HepG2 (cell line): ENCODE measurements at places on chromosomes 3 and 15. TPM values are rescaled to one million over a fixed set of nuclear protein-coding genes. Genes with fewer than 3 reads are reported as not detected.

- H3K27me3 ChIP-seq = peaks cover 21% of the 10 kb centered on the region; the same call in 2 of the 3 replicates
- peaks cover 17% of the 10 kb centered on the region for H3K4me1 ChIP-seq
- no peak overlapping the region for H3K4me3 ChIP-seq
- H3K27ac ChIP-seq = no peak overlapping the region
- 0 out of 3 replicates have a peak, but pooled peaks cover 2% of the 10 kb centered on the region for H3K36me3 ChIP-seq
These were observed 27.6 kb downstream of the HDAC11 start for GRCh38 chr3:13507570-13508339.

Gene FGF12
- not detected in 2 replicates for total RNA-seq

DNA sequence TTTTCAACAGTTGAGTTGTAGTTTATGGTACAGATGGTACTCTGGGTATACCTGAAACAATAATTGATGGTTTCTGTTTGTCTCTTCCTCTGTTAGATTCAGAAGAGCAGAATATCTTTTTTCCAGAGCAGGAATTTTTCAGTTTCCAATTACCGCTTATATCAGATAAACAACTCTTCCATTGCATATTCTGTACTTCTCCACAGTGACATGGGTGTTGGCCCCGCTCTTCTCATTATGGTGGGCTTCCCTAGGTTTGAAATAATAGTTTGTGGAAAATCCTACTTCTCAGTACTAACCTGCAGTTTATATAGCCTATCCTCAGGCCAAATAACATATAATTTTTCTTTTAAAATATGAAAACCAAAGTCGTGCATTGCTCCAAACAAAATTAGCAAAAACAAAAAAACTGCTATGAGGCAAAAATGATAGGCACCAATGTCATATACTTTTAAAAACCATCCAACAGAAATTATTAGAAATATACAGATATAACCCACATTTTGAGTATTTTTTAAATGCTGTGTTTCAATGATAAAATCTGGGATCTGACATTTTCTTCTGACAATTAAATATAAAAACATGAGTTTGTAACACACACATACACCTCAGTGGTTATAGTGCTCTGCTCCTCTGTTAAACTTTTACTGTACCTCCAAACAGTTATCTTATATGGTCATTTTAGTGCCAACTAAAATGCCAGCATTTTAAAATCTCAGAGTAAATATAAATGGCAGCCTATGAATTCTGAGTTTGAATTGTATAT lies 56.8 kb downstream of the CMSS1 start:
- H3K36me3 ChIP-seq = peaks cover 23% of the 10 kb centered on the region
- no peaks in the 10 kb centered on the region; the same call in 2 of the 3 replicates for H3K27me3 ChIP-seq
- H3K27ac ChIP-seq = peak overlapping the region; percentile 86
- DNase-seq = no peak
- H3K4me1 ChIP-seq = peaks cover 58% of the 10 kb centered on the region

Gene PAQR9
- 10.3 and 10.4 TPM in 2 replicates for total RNA-seq

DNA sequence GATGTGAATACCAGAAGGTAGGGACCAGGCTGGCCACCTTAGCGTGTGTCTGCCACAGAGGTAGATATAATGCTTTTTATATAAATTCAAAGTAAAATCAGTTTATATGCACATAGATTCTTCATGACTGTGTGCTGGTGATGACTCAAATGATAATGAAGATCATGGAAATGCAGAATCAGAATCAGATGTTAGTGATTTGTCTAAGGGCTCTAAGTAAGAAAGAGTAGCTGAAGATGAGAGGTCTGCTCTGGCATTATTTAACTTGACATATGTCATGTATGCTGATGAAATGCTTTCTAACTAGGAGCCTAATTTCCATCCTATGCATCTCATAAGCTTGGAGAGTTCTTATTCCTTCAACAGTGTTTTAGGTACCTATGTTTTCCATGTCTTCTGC lies 50.3 kb upstream of the DPH6 start:
- no peak for DNase-seq
- H3K4me1 ChIP-seq = no peaks in the 10 kb centered on the region
- no peak overlapping the region for H3K4me3 ChIP-seq
- H3K27me3 ChIP-seq = no peaks in the 10 kb centered on the region

Gene EXOG
- total RNA-seq = 7.2 and 9.5 TPM in 2 replicates

- no peaks in the 10 kb centered on the region for H3K36me3 ChIP-seq
- H3K27ac ChIP-seq = no peak overlapping the region
- peaks cover 58% of the 10 kb centered on the region for H3K27me3 ChIP-seq
These were observed 911 bp downstream of the RFTN1 start for GRCh38 chr3:16512435-16513140.

DNA sequence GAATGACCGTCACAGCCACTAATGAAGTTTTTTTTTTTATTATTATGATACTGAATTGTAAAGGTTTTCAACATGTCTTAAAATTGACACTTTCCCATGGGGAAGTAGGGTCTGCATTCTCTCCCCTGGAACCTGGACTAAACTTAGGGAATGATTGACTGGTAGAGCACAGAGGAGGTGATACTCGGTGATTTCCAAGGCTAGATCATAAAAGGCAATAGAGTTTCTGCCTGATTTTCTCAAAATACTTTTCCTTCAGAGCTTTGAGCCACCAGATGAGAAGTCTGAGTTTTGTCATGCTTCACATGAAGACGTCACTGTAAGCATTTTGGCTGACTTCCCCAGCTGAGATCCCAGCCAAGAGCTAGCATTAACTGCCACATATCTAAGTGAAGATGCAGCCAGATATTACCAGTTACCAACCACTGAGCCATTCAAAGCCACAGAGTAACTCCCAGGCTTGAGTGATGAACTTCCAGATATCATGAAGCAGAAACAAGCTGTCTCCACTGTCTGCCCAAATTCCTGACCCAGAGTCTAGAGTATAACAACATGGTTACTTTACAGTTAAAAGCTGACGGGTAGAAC lies 105.8 kb downstream of the LSAMP start:
- H3K27me3 ChIP-seq = no peaks in the 10 kb centered on the region
- H3K36me3 ChIP-seq = no peaks in the 10 kb centered on the region
- DNase-seq = no peak
- H3K27ac ChIP-seq = no peak overlapping the region
- H3K4me1 ChIP-seq = no peaks in the 10 kb centered on the region

Gene VIPR1
- total RNA-seq = 0.04 TPM in 1 of 2 replicates, not detected in the other

- no peaks in the 10 kb centered on the region for H3K36me3 ChIP-seq
- H3K4me1 ChIP-seq = peaks cover 21% of the 10 kb centered on the region
- H3K27ac ChIP-seq = no peak overlapping the region
- no peak overlapping the region for H3K4me3 ChIP-seq
- H3K27me3 ChIP-seq = no peaks in the 10 kb centered on the region
- no peak for DNase-seq
These were observed 34.5 kb upstream of the RPN1 start for GRCh38 chr3:128684986-128685726.

Gene SUCLG2
- total RNA-seq = 64.9 and 79.4 TPM in 2 replicates

DNA sequence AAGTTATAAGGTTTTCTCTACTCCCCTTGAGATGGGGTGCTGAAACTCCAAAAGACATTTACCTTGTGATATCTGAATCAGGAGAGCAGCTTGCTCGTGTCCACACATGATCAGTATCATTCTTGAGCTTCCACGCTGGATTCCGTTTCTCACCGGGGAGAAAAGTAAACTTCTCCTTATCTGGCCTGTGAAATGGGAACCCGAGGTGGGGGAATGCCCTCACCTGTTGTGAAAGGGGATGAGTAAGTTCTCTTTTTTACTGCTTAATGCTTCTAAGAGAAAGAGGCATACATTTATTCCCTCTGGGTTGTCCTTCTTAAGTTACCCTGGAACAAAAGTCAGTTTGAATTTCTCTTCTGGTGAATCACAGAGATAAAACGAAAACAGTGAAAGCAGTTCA lies 440.5 kb upstream of the ADAMTS9 start:
- no peaks in the 10 kb centered on the region for H3K36me3 ChIP-seq
- DNase-seq = no peak
- no peak overlapping the region for H3K27ac ChIP-seq
- no peak overlapping the region for H3K4me3 ChIP-seq
- no peaks in the 10 kb centered on the region for H3K4me1 ChIP-seq

DNA sequence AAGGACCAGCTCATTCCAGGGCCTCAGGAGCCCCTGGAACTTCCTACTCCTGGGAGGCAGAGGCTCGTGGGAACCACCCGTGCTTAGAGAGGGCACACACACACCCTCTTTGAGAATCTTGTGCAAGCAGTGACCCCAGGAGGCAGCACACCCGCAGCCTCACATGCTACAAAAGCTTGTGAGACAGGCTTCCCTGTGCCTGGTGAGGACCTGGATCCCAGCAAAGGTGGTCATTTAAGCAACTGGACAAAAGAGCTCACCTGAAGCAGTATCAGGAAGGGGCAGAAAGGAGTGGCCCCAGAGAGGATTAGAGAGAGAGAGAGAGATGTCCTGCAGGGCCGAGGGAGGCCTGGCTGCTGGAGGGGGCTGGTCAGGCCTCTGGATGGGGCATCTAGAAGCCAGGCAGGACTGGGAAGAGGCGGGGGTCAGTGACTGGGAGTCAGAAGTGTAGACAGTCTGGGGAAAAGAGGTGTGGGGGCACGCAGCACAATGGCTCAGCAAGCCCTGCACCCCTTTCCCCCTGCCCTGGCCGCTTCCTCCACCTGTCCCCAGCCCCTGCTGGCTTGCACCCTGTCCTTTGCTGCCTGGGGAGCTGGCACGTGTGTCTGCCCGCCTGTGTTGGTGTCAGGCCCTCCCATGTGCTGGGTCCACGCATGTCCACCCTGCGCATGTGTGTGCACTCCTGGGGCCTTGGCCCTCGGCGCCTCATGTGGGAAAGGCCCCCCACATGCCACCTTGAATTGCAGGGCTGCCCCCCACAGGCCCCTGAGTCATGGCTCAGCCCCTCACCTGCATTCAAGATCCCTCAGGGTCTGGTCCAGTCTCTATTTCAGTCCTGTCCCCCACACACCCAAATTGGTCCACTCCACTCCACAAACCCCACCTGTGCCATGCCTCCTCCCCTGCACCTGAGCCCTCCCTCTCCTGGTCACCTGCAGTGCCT lies 36.9 kb downstream of the TSPAN3 start:
- H3K27me3 ChIP-seq = peaks cover 4% of the 10 kb centered on the region; the same call in 1 of the 3 replicates
- DNase-seq = no peak
- H3K4me3 ChIP-seq = no peak overlapping the region
- peaks cover 46% of the 10 kb centered on the region for H3K4me1 ChIP-seq

- no peak overlapping the region for H3K27ac ChIP-seq
- DNase-seq = no peak
- H3K4me1 ChIP-seq = no peaks in the 10 kb centered on the region
- H3K4me3 ChIP-seq = no peak overlapping the region
- H3K27me3 ChIP-seq = peaks cover 5% of the 10 kb centered on the region; the same call in 1 of the 3 replicates
These were observed 48.7 kb upstream of the IREB2 start for GRCh38 chr15:78389322-78389721.

DNA sequence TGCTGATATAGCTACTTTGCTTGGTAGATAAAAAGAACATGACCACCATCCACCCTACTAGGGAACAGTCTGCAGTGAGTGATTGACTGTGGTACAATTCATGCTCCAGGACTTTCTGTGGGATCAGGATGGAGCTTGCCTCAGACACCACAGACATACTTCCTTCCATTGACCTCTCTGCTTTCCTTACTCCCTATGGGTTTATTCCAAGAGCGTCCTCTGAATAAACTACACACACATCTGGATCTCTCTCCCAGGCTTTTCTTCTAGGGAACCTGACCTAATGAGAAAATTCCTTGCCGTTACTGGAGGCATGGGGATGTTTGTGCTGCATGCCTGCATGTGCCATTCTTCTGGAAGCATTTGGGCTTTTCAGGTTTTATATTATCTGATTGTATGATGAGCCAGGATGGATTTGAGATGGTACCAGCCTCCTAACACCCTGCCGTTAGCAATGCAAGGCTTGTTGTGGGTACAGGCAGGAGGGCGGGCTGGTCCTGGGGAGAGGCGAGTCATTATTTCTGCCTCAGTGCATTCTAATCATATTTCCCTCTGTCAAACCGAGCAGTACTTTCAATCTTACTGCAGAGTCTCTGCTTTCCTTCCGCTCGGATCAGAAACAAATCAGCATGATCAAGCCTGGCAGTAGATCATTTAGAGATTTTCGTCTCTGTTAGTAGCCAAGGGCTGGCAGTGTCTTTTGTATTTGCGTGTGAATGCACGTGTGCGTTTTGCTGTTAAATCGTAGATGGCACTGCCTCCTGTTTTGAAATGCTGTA lies 279.2 kb downstream of the PDCD6IP start:
- no peaks in the 10 kb centered on the region for H3K36me3 ChIP-seq
- H3K27me3 ChIP-seq = no peaks in the 10 kb centered on the region; the same call in 1 of the 2 replicates
- no peak for DNase-seq
- H3K4me1 ChIP-seq = no peaks in the 10 kb centered on the region
- H3K27ac ChIP-seq = no peak overlapping the region
- H3K4me3 ChIP-seq = no peak overlapping the region

- DNase-seq = no peak
- H3K36me3 ChIP-seq = no peaks in the 10 kb centered on the region
- H3K4me1 ChIP-seq = peaks cover 67% of the 10 kb centered on the region
- no peaks in the 10 kb centered on the region for H3K27me3 ChIP-seq
These were observed 83.2 kb upstream of the ALDH1L1 start for GRCh38 chr3:126263539-126263938.

DNA sequence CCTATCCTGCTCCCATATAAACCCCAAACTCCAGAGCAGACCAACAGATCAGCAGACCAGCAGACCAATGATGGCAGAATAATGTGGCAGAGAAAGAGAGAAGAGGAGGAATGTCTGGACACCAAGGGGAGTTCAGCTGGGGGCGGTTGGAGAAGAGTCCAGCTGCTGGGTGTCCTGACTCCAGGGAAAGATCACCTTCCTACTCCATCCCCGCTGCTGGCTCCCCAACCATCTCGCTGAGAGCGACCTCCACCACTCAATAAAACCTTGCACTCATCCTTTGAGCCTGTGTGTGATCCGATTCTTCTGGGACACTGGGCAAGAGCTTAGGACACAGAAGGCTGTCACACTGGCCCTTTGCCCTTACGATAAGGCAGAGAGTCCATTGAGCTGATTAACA lies 12.8 kb upstream of the PLAAT1 start:
- no peak for DNase-seq
- H3K27me3 ChIP-seq = no peaks in the 10 kb centered on the region
- H3K4me3 ChIP-seq = no peak overlapping the region
- H3K4me1 ChIP-seq = no peaks in the 10 kb centered on the region

Gene FANCD2OS
- not detected in 2 replicates for total RNA-seq

GRCh38 chr3:4211610-4212009 lies 91.6 kb upstream of the SETMAR start:
- H3K4me3 ChIP-seq = no peak overlapping the region
- no peaks in the 10 kb centered on the region for H3K27me3 ChIP-seq
- no peaks in the 10 kb centered on the region for H3K4me1 ChIP-seq
- H3K36me3 ChIP-seq = no peaks in the 10 kb centered on the region
